Stimulated activated CD4-positive, alpha-beta T cell treated with anti-CD3 and anti-CD28 coated beads, TNF-alpha, amount 100 ng/mL, for 1 hour (primary cell): ENCODE measurements at places on chromosomes 7 and 10.

- no peak for DNase-seq
Observed at GRCh38 chr10:118910702-118911101, 118.8 kb upstream of the NANOS1 start.

DNA sequence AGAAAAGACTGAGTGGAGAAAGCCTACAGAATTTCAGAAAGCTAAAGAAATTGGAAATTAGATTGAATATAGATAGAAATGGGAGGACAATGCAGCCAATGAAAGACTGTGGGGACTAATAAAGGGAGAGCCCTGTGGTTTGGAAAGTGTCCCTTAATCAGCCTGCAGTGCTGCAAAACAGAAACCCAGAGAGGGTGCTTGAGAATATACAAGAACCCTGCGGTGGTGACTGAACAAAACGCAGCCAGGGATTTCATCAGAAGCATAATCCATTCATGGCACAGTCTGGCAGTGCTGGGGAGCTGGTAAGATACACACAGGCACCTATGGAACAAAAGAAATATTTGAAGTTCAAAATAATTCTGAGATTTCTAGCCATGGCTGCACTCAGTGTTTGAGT, 19.1 kb downstream of the CEP41 start:
- no peak for DNase-seq

- no peak for DNase-seq
Observed at GRCh38 chr10:46226900-46227558, 59.8 kb upstream of the ANTXRL start.

DNA sequence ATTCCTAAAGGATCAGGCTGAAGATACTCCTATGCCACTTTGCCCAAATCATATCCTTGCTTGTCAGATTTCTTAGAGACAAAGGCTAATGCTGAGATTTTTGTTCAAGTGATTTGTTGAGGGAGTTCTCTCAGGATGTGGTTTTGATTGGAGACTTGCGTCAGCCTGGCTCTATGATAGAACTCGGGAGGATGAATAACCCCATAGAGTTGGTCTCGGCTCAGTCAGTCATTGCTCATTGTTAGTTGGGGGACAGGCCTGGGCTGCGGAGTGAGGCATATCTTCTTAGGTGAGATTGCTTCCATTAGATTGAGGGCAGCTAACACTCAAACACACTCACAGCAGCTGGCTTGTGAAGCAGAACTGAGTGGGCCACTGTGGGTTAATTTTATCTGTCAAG, 203.4 kb downstream of the KIF20B start:
- DNase-seq = no peak

GRCh38 chr10:35442028-35442427, 105.7 kb downstream of the CCNY start:
- DNase-seq = no peak

- no peak for DNase-seq
Observed at GRCh38 chr7:151856098-151856497, 20.8 kb downstream of the PRKAG2 start.

DNA sequence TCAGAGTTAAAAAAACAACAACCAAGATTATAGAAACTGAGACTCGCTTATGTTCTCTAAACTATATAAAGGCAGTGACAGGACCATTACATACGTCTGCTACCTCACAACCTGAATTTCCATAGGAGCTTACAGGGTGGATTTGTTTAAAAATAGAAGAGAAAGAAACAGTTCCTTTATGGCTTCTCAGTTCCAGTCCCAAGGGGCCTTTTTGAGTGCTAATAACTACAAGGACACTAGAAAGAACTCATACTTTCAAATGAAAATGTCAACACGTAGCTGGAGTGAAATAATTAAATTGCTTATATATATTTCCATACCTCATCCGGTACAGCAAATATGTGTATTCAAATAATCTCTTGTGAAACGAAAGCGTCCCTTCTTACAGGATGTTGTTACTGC, 19.7 kb downstream of the TSPAN12 start:
- DNase-seq = no peak

- no peak for DNase-seq
Observed at GRCh38 chr10:131743190-131744151, 157.3 kb upstream of the PPP2R2D start.

DNA sequence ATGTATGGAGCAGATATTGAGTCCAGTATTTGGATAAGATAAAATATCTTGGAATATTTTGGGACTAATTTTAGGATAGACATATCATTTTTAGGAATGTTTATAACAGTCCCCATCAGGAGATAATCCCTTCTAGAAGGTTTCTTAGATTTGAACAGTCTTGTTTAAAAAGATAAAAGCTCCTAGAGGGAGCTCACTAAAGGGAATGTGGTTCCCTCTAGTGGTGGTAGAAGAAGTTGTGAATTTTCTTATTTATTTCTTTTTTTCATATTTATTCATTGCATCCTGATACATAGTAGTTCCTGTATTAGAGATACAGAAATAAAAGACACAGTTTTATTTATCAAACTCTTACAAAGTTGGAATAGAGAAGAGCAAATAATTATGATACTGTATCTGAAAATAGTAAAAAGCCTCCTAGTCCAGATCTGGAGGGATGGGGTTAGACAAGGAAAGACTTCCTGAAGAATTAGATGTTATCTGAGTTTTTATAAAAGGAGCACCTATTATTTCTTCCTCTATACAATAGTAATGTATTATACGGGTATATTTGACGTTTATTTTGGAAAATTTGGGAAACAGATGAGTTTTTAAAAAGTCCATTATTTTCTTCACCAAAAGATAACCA, 24.5 kb upstream of the KLF14 start:
- DNase-seq = no peak

DNA sequence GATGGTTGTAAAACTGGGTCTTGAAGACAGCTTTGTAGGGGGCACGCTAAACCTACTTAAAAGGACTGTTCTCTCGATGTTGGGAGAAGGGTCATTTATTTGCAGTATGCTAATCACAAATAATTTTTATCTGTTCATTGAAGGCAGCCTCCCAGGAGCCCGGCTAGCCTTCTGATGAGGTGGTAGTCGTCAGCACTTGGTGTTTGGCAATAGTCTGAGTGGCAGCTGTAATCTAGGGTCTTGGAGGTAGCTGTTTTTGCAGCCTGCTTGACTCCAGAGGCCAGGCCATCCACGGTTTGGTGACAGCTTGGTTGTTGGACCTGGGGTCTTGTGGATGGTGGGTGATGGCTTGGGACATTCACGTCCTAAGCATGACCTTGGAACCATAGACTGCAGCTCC, 2.2 kb downstream of the GTF2IRD1 start:
- no peak for DNase-seq

GRCh38 chr7:155223503-155223902, 74.2 kb upstream of the INSIG1 start:
- DNase-seq = no peak

DNA sequence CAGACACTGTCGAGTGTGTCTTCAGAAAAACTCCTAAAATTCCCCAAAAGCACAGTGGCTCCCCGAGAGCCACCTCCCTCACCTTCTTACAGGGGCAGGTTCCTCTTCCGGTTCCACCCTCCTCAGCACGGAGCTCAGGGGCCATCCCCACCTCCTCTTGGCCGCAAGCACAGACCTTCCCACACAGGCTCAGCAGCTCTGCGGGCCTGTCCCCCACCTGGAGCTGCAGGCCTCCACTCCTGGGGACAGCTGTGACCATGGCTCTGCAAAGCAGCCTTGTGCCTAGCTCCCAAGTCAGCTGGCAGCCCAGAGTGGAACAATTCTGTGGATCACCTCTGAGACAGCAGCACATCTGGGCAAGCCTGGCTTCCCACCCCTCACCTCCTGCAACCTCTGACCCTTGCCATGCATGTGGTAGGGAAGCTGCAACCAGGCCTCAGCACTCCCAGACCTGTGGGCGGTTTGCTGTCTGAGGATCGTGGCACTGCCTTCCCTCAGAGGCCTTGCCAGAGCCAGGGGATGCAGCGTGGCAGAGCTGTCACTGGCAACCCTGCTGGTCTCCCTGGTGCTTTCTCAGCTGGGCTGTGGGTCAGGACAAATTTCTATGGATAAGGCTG, 79.7 kb downstream of the ALOX5 start:
- no peak for DNase-seq

DNA sequence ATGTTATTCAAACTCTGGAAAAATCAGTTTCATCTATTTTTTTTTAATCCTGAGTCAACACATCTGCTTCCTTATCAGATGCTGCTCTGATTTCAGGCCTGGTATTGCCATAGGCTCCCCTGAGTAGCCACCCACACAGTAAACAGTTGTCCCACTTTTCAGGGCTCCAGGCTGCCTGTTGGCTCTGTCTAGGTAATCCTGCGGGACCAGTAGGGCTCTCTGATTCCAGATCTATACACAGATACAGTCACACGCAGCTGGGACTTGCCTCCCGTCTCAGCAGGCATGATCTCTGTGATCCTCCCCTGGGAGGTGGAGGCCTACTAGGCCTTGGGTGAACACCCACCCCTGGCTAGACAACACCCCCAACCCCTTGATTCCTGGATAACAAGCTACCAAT, 206.1 kb downstream of the CREB5 start:
- DNase-seq = no peak

DNA sequence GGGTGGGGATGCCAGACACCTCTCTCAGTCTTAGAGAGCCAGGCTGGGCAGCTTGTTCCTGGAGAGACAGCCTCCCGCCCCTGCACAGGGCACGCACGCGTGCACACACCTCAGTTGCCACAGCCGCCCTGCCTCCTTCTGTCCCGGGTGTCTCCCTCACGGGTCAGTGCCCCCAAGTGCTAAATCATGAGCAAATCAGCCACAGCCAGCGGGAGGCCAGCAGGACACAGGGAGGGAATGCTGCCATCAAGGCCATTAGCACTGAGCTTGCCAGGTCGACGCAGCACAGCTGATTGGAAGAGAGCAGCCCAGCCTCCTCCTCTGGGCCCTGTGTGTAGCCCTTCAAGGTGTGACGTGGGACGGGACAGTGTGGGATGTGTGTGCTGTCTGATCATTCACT, 130.4 kb downstream of the CDH23 start:
- DNase-seq = no peak

DNA sequence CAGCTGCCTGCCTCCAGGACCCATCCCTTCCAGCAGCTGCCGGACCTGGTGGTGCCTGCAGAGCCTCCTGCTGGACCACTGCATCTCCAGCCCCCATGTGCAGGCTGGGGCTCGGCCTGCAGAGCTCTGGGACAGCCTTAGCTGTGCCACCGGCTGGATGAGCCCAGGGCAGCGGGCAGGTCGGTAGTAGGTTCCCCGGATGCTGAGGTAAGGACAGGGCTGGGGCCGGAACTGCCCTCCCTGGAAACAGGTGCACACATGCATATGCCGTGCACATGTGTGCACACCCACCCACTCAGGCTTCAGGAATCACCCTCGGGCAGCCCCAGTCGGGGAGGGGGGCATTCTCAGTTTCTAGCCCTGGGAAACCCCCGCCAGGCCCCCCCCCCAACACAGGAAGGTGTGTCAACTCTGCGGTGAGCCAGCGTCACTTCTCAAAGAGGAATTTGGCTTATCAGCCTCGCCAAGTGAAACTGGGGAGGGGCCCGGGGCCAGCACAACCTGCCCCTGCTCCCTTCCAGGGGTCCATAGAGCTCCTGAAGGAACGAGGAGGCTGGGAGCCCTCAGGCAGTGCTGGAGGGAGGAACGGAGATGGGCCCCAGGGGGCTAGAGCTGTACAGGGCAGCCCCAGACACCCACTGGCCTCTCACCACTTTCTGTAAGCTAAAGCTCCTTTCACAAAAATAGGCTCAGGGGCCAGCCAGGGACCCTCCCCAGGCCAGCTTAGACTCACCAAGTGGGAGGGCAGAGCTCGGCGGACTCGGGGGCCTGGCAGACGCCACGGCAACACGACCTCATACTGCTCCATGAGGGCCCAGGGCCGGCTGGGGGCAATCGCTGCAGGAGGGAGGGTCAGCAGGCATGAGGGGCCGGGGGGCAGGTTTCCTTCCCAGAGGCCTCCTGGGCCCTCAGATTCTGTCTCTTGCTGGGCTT, 1.7 kb downstream of the ADAM8 start:
- DNase-seq = peak; percentile 66

DNA sequence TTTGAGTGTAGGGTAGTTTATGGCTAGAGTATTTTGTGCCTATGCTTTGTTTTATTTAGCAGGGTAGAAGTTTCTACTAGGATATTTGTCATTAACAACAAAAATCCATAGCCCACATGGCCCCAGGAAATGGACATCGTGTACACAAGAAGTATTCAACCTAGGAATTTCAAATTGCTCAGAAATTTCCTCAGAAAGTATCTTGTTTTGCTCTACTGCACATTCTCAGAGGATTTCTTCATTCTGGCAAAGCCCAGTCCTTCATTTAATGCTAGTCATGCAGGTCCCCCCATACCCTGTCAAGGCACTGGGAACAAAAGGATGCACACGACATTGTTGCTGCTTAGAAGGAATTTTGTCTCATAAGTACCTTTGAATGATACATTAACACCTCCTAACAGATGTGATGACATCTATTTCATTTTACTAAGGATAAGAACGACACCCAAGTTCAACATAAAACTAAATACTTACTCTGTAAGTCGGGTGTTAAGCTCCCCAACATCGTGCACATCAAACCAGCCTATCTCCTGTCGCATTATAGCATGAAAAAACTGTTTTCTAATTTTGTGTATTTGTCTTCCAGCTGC, 34.3 kb downstream of the ABCB1 start:
- no peak for DNase-seq

DNA sequence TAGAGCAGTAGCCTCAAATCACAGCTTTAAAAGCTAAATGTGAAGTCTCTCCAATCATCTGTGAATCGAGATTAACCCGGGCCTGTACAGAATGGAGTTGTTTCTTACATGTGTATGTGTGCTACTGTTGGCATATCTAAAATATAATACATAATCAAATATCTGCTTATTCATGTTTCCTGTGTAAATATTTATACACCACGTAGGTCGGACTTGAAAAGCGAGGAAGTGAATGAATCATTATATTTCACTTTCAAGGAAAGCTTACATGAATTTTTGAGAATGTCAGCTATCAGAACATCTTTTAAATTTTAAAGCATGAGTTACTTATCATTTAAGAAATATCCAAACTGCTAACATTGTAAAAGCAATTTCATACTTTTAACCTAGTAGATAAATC, 233.3 kb downstream of the SLC25A13 start:
- DNase-seq = no peak

DNA sequence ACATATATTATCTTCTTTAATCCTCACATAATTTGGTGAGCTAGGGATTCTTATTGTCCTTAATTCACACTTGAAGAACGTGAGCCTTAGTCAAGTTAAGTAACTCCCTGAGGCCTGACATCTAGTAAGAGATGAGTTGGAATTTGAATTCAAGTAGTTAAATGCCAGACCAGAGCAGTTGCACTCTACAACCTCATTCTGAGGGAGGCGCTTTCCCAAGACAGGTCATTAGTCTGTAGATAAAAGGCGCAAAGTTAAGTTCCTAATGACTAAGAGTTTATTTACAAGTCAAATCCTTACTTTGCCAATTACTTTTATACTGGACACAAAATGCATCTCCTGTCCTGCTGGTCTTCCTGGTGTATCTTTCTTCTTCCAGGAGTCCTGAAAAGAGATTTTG, 3.6 kb upstream of the EXOC6 start:
- no peak for DNase-seq

- DNase-seq = no peak
Observed at GRCh38 chr7:55887821-55888247, 578 bp downstream of the ZNF713 start.

DNA sequence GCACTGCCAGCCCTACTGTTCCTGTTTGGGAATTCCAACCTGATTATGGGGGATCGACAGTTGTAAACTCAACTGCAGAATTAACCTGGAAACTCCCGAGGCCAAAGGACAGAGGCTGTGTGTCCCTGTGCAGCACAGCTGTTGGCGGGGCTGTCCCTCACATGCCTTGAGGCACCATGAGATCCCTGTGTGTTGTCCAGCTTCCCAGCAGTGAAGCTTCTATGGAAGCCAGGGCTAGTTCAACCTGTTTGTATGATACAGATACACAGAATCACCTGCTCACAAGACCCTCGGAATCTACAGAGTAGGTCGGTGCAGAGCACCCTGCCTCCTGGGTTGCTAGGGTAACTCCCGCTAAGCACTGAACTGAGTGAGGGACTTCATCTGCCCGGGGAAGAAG, 61.0 kb upstream of the EFCAB10 start:
- no peak for DNase-seq
